ENCODE measurements at places on chromosomes 1 and 21.

- no peak for DNase-seq
These were observed 484.1 kb upstream of the VAMP3 start for GRCh38 chr1:7287013-7287412.

DNA sequence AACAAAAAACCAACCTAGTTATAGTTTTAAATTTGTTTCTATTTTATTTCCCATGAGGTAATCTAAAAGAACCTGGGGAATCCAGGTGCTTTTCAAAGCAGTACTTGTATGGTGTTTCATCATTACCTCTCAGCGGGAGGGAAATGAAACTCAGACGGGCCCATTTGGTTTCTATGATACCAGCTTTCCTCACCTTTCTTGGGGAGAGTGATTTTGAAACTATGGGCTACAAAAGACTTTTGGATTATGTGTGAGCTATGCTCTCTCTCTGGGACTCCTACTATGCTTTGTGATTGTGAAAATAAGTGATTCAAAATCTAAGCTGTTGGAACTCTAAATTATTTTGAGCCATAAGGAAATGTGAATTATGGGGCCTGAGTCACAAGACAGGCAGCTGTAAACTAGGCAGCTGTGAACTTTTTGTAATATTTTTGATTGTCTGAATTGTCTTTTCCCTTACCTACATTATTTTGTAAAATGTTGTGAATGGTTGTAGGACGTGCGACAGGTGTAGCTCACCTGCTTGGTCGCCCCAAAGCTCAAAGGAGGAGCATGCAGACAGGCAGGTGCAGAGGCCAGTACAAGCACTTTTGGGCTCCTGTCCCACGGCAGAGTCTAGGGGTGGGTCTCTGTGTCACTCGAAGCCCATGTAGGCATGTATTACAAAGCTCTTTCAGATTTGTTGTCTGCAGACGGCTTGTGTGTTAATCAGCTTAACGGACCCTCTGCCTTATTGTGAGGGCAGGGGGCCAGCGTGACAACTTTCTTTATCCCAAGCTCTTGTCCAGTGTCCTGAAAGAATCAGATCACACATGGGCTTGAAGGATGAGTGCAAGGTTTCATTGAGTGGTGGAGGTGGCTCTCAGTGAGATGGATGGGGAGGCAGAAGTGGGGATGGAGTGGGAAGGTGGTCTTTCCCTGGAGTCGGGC, 64.8 kb upstream of the BACH1 start:
- DNase-seq: peak; percentile 33

- DNase-seq: no peak
These were observed 105.9 kb downstream of the ETS2 start for GRCh38 chr21:38911484-38912101.

- DNase-seq: no peak
These were observed 6.2 kb downstream of the HSD11B1 start for GRCh38 chr1:209710847-209711246.

- no peak for DNase-seq
These were observed 570.2 kb upstream of the BEND5 start for GRCh38 chr1:49346767-49347349.

DNA sequence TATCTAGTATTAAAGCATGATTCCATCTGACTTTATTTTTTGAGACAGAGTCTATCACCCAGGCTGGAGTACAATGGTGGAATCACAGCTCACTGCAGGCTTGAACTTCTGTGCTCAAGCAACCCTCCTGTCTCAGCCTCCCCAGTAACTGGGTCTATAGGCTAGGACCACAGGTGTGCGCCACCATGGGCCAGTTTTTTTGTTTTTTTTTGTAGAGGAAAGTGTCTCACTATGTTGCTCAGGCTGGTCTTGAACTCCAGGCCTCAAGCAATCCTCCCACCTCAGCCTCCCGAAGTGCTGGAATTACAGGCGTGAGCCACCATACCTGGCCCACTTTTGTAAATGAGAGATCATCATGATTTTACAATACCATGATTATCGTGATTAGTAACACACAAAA, 9.2 kb downstream of the PPP1R15B start:
- DNase-seq: no peak

GRCh38 chr1:58528518-58528917, 18.0 kb downstream of the OMA1 start:
- peak; percentile 55 for DNase-seq

DNA sequence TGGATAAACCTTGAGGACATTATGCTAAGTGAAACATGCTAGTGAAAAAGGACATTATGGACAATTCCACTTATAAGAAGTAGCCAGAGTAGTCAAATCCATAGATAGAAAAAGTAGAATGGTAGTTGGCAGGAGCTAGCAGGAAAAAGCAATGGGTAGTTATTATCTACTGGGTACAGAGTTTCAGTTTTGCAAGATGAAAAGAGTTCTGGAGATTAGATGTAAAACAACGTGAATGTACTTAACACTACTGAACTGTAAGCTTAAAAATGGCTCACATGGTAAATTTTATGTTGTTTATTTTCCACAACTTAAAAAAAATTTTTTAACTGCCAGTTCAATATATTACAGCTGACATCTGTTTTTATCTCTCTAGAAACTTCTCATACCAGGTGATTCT, 19.4 kb downstream of the JAK1 start:
- no peak for DNase-seq

GRCh38 chr1:117093870-117094621, 27.5 kb downstream of the TRIM45 start:
- no peak for DNase-seq

GRCh38 chr1:178232949-178233348, 139.0 kb downstream of the RASAL2 start:
- no peak for DNase-seq

DNA sequence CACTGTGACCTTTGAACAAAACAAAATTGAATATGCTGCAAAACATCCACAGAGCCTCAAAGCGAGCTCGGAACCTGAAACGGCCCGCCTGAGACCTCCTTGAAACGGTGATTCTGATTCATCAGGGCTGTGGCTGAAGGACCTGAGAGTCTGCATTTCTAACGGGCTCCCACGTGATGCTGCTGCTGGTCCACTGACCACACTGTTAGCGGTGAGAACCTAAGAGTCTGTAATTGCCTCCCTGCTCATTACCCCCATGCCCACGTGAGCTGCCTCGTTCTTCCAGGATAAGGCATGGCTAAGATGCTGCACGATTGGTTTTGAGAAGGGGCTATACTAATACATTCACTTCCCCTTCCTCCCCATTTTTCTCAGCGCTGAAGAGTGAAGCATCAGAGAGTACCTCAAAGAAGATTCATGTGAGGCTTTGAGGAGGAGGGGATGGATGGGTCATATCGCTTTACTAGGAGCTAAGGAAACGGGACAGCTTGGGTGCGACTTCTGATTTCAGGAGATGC, 9.7 kb downstream of the TLR5 start:
- no peak for DNase-seq

- no peak for DNase-seq
These were observed 209.8 kb upstream of the GRIK3 start for GRCh38 chr1:37244083-37244480.

- DNase-seq: no peak
These were observed 451.1 kb downstream of the LTN1 start for GRCh38 chr21:28541371-28542112.

DNA sequence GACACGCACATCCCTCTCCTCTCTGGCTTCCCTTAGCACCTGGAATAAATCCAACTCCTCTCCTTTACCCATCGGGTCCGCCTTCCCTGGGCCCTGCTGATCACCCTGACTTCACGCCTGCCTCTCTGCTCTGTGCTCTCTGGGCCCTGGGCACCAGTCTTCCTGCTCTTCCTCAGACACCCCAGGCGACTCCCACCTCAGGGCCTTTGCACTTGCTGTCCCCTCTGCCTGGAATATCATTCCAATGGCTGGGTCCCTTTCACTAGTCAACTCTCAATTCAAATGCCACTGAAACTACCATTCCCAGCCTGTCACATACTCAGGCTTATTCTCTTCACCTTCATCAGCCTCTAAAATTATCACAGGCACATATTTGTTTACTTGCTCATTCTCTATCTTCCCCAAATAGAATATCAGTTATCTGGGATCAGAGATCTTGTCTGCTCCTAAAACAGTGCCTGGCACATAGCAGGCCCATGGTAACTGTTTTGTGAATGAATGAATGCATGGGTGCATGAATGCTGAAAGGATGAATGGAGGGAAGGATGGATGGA, 27.2 kb upstream of the SELENON start:
- no peak for DNase-seq

DNA sequence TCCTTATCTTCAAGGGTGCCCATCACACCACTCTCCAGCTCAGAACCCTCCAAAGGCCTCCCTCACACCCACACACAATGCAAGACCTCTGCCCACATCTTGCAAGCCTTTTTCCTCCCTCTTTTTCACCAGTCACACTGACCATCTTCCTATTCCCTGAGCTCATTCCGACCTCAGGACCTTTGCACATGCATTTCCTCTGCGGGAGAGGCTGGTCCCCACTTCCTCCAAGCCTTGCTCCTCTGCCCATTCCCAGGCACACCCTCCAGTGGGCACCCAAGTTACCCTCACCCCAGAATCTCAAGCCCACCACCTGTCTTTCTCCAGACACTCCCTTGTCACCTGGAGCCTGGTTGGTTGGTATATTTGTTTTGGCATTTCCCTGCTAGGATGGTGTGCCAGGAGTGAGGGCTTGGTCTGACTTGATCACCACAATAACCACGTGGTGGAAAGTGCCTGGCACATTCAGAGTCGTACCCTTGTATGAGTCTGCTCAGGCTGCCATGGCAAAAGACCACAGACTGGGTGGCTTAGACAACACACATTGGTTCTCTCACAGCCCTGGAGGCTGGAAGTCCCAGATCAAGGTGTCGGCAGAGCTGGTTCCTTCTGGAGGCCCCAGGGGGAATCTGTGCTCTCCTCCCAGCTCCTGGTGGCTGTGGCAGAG, 13.2 kb downstream of the MX2 start:
- no peak for DNase-seq

- DNase-seq: no peak
These were observed 2.8 kb downstream of the NRIP1 start for GRCh38 chr21:15061747-15062605.

- DNase-seq: no peak
These were observed 349.1 kb upstream of the BEND5 start for GRCh38 chr1:49125746-49126145.

DNA sequence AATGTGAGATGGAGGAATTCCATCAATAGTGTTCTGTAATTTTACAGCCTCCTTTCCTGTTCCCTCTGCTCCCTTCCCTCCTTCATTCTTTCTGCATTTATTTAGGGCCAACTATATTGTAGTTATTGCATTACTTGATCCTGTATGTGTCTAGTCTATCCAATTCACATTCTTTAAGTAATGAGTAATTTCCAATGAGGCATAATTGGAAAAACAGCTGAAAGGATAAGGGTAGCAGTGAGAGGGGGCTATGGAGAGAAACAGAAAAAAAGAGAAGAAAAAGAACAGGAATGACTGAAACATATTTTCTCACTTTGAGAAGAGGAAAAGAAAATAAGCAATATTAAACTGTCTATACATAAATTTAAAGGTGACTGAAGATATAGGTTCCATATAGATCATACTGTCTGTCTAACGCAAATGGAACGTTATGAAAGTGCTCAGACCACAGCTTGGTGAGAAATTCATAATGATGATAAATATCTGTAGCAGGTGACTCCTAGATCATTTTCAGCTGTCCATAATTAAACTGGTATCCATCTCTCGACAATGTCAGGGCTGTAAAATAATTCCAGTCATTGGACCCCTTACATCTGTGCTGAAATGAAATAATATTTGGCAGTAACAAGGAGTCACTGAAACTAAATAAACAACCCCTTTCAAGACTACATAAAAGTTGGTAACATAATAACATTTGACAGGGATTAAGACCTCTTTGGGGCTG, 61.8 kb downstream of the SPAG17 start:
- DNase-seq: no peak

GRCh38 chr1:1402072-1402900, 3.2 kb upstream of the CCNL2 start:
- DNase-seq: peak; percentile 60

GRCh38 chr1:48540587-48540986, 68.6 kb upstream of the SPATA6 start:
- DNase-seq: no peak

GRCh38 chr1:196400478-196401451, 207.5 kb downstream of the KCNT2 start:
- peak; percentile 16 for DNase-seq

- DNase-seq: no peak
These were observed 30.5 kb upstream of the USH2A start for GRCh38 chr1:216453777-216454176.

GRCh38 chr1:1806890-1807289, 28.6 kb upstream of the NADK start:
- DNase-seq: no peak

GRCh38 chr1:81174811-81175476, 625.8 kb upstream of the ADGRL2 start:
- no peak for DNase-seq

DNA sequence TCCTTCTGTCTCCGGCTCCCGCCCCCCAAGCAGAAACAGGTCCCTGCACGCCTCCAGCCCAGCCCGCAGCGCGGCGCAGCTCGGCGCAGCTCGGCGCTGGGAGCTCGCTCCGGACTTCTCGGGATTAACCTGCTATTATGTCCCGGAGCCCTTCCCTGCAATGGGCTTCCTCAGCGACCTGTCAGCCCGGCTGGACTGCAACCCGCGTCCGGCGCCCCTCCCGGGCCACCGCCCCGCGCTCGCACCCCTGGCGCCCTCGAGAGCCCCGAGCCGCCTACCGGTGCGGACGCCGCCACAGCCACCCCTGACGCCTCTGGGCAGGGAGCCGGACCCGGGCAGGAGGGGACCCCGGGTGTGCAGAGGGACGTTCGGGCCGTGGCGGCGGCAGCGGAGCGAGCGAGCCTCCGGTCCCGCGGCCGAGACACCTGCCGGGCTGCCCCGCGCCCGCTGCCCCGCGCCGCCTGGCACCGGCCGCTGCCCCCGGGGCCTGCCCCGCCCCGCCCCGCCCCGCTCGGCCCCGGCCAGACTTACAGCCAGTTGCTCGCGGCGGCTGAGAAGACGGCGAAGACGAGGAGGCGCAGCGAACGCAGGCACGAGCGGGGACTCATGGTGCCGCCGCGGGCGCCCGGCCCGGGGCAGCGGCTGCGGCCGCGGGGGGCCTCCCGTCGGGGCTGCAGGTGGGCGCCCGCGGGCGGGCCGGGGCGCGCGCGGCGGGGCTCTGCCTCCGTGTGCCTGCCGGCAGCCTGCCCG, 407 bp downstream of the WNT4 start:
- DNase-seq: no peak

- no peak for DNase-seq
These were observed 827.6 kb upstream of the ADGRL2 start for GRCh38 chr1:80973101-80973500.

DNA sequence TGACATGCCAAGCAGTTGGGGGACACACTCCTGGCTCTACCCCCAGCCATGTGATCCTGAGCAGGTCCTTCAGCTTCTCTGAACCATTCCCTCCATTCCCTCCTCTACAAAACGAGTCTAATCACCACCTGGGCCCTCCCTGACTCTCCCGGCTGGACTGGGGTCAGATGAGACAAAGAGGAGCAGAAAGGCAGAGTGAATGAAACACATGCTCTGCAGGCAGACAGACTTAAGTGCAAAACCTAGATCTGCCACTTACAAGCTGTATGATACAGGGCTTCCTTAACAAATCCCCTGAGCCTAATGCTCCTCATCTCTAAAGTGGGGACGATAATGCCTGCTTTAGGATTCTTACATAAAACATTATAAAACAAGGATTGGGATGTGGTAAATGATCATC, 17.3 kb downstream of the RIMS3 start:
- DNase-seq: no peak

- no peak for DNase-seq
These were observed 20.6 kb downstream of the LAMC2 start for GRCh38 chr1:183206538-183207122.

GRCh38 chr1:203462878-203463277, 12.7 kb upstream of the PRELP start:
- DNase-seq: no peak

GRCh38 chr1:235304549-235305451, 23.2 kb downstream of the ARID4B start:
- DNase-seq: peak; percentile 71

All from suppressor macrophage (primary cell).